NCI-H510A (cell line): ENCODE measurements at places on chromosomes 12 and 14.

GRCh38 chr12:64160021-64160710, 61.9 kb downstream of the KICS2 start:
- no peak for DNase-seq

DNA sequence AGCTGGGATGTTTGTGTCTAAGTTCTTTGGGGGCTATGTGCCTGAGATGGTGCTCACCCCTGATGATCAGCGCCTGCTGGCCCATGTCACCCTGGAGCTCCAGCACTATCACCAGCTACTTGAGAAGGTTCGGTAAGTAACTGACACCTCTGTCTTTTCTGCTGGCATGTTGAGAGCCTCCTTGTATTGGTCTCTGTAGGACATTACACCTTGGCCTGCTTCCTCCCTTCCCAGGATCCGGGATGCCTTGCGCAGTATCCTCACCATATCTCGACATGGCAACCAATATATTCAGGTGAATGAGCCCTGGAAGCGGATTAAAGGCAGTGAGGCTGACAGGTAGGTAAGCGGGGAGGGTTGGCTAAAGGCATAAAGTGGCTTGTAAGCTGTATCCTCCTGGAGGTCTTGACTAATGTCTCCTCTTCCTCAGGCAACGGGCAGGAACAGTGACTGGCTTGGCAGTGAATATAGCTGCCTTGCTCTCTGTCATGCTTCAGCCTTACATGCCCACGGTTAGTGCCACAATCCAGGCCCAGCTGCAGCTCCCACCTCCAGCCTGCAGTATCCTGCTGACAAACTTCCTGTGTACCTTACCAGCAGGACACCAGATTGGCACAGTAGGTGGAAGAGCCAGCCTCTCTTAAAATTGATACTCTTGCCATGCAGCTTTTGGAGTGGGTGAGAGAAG, 5.5 kb downstream of the DDIT3 start:
- peak; percentile 35 for DNase-seq

DNA sequence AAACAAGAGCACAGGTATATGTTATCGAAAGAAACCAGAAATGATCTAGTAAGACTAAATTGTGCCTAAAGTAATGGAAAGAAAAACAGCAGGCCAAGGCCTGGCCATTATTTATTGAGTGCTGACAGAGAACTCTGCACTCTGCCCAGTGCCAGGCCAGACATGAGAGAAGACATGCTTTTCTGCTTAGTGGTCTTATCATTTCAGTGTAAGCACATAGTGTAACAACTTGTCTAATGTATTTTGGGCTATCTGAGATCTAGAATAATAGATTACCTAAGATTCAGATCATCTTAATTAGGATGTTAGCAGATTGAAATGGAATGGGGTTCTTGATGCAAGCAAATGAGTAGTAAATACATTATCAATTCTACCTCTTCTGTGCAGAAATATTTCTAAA, 278.3 kb downstream of the AKAP6 start:
- DNase-seq: no peak

DNA sequence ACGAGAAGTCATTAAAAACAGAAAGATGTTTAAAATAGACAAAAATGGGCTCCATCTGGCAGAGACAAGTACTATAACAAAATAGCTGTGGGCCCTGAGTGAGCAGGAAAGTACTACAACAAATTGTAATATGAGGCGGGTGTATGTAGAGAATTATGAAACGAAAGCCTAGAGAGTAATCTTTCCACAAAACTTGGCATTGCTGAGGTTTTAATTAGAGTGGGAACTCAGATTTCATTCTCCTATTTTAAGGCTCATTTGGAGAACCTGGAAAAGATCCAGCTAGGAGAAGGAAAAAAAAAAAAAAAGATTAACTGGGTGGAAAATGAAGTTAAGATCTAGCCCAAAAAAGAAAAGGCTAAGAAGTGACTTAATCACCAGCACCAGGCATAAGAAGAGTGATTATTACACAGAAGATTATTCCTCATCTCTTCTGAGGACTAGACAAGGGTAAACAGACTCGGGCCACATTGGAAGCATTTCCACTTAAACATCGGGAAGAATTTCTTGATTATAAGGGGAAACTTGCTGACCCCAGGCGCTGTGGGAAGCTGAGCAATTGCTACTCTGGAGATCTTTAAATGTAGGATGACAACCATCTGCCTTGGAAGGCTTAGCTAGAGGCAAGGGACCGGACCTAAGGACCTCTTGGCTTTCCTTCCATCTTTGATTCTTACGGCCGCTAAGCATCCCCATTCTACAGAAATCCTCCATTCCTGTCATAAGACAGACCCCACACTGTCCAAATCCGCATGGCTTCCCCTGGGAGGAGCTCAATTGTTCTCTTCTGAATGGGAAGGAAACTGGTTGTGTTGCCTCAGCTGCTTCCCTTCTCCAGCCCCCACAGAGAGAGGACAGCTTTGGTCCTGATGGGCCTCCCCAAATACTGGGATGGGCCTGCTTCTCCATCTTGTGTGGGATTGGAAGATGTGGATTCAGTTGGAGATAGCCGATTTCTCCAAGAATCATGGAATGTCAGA, 40.6 kb downstream of the IGF1 start:
- DNase-seq: no peak

DNA sequence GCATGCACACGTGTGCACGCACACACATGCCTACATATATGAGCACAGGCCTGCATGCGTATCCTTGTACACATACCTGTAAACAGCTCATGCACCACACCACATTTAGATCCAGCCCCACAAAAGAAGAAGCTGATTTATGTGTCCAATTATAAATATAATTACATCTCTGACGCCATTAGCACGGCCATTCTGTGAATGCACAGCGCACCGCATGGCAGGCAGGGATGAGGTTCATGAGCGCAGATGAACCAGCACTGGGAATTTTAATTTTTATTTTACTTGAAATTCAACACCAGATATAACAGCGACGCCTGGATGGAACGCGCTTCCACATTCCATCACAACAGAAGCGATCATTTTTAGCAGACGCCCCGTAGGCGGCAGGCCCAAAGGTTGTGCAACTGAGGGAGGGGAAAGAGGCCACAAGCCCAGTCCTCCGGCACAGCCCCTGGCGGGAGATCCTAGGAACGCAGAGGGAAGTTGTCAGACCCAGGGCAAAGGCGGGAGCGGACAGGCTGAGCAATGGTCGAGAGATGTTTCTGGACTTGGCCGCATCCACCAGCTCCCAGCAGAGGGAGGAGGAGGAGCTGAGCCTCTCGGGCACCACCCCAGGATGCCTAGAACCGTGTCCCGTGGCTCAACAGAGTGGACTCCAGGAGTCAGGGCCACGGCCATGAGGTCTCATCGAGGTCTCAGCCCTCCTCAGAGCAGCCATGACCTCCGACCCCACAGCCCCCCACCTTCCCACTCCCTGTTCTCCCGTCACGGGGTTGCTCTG, 37.9 kb upstream of the GALNT9 start:
- DNase-seq: no peak

DNA sequence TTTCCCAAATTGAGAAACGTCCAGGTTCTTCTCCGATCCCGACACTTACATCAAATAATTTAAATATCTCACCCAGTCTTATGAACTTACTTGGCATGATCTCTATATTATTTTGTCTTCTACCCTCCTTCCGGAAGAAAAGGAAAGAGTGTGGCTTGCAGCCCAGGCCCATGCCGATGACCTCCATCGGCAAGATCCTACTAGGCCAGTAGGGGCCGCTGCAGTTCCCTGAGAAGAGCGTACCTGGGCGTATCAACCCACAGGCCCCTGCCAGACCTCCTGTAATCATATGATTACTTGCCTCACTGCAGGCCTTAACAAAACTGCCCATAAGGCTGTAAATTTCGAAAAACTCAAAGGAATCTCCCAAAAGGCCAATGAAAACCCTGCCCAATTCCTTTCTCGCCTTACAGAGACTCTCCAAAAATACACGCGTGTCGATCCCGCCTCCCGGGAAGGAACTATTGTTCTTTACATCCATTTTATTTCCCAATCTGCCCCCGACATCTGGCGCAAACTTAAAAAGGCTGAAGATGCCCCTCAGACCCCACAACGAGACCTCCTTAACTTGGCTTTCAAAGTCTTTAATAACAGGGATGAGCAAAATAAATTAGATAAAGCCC, 69.6 kb downstream of the MOK start:
- peak; percentile 60 for DNase-seq

- DNase-seq: peak; percentile 16
Measured at GRCh38 chr14:24784981-24785380, 151.0 kb upstream of the GZMB start.

DNA sequence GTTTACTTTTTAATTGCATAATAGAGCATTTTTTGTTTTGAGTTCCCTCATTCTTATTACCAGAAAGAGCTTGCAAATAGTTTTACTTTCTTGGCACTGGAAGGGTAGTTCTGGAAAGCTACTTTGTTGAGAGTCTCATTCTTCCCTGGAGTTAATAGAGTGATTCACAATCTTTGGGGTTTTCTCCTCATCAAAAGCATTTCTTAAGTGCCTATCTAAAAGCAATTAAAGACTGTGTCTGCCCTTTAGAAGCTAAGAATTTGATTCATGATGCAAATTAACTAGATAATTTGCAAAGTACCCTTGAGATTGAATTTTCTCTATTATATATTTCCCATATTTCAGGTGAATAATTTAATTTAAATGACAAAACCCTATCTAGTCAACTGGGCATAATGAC, 8.1 kb upstream of the BMAL2 start:
- no peak for DNase-seq

GRCh38 chr12:76037130-76038103, 5.8 kb upstream of the PHLDA1 start:
- DNase-seq: peak; percentile 55

GRCh38 chr14:72847721-72848120, 46.2 kb downstream of the DPF3 start:
- no peak for DNase-seq

GRCh38 chr14:105065280-105066228, at the start of gene GPR132:
TSS of gene GPR132 (minus strand) at chr14:105065430. CDS start at chr14:105055420, 10,010 bp downstream.
- DNase-seq: no peak

- no peak for DNase-seq
Measured at GRCh38 chr12:97471194-97471593, 8.6 kb downstream of the RMST start.

DNA sequence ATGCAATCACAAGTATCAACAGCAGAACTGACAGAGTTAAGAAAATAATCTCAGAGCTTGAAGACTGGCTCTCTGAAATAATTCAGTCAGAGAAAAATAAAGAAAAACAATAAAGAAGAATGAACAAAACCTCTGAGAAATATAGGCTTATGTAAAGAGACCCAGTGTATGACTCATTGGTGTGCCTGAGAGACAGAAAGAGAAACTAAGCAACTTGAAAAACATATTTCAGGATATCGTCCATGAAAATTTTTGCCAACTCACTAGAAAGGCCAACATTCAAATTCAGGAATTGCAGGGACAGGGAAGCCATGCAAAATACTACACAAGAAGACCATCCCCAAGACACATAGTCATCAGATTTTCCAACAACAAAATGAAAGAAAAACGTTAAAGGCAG, 56.2 kb downstream of the APOBEC1 start:
- DNase-seq: no peak

GRCh38 chr14:49280566-49280965, 305.6 kb downstream of the RPS29 start:
- no peak for DNase-seq

DNA sequence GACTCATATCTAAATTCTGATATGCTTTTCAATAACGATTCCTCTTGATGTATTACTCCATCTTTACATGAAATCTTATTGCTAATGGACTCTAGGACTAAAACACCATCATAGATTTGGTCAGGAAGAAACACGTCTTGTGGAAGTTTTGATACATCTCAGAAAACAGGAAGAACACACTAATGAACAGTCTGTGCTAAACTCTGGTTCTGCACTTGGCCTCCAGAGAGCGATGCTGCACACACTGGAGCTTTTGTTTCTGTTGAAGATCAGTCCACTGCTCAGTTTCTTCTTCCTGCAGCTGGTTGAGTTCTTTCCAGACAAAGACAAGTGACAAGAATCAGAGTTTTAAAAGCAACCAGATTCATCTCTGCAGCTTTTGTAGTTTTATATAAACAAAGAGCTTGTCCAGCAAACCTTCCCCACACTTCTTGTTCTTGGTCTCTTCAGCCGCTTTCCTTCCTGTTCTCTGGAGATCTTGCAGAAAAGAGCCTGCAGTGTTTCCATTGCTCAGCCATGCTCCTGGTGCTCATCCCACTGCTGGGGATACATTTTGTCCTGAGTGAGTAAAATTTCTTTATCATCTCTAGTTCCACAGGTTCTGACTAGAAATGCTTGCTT, 229.1 kb upstream of the OR4E1 start:
- no peak for DNase-seq

- DNase-seq: no peak
Measured at GRCh38 chr12:53729644-53730043, 2.4 kb upstream of the CALCOCO1 start.

DNA sequence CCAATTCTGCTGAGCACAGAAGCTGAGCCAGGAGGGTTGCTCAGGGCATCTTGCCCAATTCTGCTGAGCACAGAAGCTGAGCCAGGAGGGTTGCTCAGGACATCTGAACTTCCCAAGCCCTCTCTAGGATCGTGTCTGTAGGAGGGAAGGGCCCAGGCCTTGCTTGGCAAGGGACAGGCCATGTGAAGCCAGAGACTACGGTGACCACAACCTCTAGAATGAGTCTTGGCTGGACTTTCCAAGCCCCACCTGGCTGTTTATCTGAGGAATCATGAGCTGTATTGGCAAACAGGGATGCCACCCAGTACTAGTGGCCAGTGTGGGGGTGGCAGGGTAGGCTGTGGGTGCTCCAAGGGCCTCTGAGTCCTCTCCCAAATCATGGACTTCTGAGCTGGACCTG, 7.7 kb upstream of the SERPINA6 start:
- no peak for DNase-seq

- DNase-seq: no peak
Measured at GRCh38 chr14:91058042-91058581, 2.3 kb downstream of the RPS6KA5 start.

DNA sequence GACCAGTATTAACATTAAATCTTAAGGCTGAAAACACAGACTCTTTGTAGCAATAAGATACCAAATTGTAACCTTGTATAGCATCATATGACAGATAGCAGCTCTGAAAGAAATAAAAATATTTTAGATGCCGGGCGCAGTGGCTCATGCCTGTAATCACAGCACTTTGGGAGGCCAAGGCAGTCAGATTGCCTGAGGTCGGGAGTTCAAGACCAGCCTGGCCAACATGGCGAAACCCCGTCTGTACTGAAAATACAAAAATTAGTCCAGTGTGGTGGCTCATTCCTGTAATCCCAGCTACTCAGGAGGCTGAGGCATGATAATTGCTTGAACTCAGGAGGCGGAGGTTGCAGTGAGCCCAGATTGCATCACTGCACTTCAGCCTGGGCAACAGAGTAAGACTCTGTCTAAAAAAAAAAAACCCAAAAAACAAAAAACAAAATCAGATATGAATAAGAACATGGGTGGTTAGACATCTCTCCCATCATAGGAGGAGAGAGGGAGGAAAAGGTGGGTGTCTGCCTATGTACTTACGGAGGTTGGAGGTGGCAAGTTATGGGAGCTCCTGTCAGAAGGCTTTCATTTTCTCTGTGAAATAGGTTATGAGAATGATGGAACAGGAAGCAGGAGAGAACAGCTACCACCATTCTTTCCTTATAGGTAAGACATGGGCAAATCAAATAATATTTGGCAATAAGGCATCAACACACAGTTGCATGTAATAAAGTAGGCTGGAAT, 7.6 kb upstream of the HEBP1 start:
- DNase-seq: no peak
